ENCODE measurements at places on chromosomes 3 and 15.

- DNase-seq: peak; percentile 3
Observed at GRCh38 chr3:189355481-189356201, 183.9 kb downstream of the TPRG1 start.

DNA sequence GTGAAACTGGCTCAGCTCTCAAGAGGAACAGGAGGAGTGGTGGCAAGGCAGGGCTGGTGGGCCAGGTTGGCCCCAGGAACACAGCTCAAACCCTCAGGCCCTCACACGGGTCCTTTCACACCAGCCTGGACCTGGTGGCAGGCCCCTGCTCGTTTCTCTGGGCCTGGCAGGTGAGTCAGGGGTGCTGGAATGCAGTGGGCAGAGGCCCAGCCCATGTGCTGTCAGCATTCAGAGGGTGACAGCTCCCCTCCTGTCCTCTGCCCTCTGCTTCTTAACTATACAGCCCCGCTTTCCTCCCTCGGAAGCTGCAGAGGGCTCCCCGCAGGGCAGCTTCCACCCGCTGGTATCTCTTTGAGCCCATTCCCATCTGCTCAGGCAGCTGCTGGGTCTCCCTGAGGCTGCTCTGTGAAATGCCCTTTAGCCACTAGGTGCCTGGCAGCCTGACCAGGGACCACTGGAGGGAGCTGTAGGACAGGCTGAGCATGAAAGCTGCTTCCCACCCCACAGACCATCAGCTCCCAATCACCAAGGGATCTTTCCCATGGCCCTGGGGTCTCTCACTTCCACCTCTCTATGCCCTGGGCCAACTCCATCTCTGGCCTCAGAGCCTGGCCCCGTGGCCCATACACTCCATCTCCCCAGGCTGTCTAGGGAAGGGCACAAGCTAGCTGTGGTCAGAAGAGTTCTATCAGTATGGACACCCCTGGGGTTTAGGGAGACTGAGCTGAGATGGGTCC lies 24.8 kb downstream of the SHF start:
- peak; percentile 51 for DNase-seq

DNA sequence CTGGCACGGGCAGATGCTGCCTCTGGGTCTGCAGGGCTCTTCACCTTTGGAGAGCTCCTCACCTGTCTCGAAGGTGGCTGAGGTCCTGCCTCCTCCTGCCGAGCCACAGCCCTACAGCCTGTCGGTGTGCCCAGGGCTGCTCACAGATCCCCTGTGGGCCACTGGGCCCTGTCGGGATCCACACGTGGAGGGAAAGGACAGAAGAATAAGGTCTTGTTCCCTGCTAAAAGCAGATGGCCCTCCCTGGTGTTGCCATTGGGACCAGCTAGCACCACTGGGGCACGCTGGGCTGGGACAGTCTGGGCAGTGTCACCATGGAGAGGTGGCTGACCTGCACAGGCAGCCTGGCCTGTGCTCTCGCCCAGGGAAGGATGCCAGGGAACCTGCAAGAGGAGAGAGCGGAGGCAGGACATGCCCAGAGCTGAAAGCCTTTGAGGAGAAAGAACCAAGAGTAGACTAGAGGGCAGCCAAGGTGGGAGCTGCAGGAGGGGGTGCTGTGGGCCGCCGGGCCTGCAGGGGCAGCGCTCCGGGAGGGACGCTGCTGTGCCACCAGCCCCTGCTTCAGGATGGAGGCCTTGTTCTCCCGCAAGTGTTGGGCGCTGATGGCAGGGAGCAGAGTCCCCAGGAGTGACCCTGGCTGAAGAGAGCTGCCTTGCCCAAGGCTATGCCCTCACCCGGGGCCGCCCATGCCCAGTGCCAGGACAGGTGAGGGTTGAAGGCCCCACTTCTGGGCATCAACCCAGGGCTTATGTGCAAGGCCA lies 210.2 kb downstream of the XXYLT1 start:
- DNase-seq: no peak

DNA sequence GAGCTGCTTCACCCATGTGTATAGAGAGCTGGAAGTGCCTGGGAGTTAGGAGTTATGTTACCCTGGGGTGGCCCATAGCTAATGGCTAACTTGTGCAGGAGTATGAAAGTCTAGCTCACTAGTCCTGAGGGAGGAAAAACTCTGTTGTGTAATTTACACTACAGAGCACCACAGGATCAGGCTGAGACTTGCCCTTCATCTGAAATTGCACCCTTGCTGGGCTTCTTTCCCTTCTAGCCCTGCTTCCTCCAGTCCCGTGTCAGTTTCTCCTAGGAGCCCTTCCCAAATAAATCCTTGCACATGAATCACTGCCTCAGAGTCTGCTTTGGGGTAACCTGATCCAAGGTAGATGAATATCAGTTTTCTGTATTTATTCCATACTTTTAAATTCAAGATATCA lies 40.0 kb downstream of the CTXND1 start:
- DNase-seq: no peak

- DNase-seq: no peak
Observed at GRCh38 chr15:63339006-63339766, 42.5 kb downstream of the CA12 start.

DNA sequence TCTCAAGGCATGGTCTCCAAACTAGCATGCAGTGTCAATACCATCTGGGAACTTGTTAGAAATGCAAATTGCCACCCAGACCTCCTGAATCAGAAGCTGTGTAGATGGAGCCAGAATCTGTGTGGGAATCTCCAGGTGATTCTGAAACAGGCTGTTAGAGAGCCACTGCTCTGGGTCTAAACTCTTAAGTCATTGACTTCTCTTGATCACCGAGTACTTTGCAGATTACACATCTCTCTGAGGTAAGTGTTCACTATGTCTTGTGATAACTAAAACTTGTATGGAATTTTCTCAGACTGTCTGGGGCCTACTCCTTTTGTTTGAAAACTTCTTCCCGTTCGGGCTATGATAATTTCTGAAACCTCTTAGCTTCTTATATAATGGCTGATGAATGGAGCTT lies 315.6 kb downstream of the EDEM1 start:
- DNase-seq: no peak

Data from activated CD8-positive, alpha-beta memory T cell treated with anti-CD3 and anti-CD28 coated beads for 1 hour (primary cell).